Stimulated activated CD4-positive, alpha-beta T cell treated with anti-CD3 and anti-CD28 coated beads, Interleukin-1b, Interleukin-23, amount 100 ng/mL, for 1 hour (primary cell): ENCODE measurements at places on chromosomes 3 and 15.

- no peak for DNase-seq
Measured at GRCh38 chr15:66269326-66270090, 16.0 kb upstream of the MEGF11 start.

GRCh38 chr15:75682181-75683135 lies 30.2 kb downstream of the CSPG4 start:
- DNase-seq: no peak

DNA sequence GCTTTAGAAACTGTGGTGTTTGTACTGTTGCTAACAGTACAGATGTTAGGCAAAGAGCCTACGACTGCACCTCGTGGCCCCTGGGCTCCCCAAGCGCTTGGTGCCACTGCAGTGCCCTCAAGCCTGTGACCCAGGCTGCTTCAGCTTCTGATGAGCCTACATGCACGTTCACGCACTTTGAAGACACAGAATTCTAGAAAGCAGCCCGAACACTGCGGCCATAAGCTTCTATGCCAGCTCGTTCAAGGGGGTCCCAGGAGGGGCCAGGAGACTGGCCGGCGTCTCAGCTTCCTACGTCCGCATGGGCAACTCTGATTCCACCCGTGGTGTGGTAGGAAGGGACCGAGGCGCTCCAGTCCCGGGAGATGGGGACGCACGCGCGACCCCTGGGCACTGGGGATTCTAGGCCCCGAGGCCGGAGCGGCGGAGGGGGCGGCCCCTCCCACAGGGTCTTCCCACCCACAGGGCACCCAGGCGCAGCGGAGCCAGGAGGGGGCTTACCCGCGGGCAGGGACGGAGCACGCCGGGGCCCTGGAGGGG lies 653 bp downstream of the MYO5C start:
- no peak for DNase-seq

DNA sequence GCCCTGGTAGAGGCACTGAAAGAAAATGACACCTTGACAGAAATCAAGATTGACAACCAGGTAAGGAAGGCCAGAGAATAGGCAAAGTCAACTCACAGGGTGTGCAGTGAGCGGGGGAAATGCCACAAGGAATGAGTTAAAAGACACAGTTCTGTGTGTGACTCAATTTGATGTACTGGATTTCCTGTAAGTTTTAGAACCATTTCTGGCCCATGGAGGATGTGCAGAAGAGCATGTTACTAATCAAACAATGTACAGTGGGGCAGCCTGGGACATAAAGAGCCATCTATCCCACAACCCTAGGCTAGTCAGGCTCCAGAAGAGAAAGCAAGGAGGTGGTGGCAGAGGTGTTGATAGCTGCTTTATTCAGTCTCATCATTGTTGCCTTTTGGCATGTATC lies 31.2 kb upstream of the TMOD3 start:
- DNase-seq: no peak

- no peak for DNase-seq
Measured at GRCh38 chr3:152870027-152870426, 35.1 kb downstream of the P2RY1 start.

- no peak for DNase-seq
Measured at GRCh38 chr3:9047452-9048346, 84.4 kb upstream of the RAD18 start.

DNA sequence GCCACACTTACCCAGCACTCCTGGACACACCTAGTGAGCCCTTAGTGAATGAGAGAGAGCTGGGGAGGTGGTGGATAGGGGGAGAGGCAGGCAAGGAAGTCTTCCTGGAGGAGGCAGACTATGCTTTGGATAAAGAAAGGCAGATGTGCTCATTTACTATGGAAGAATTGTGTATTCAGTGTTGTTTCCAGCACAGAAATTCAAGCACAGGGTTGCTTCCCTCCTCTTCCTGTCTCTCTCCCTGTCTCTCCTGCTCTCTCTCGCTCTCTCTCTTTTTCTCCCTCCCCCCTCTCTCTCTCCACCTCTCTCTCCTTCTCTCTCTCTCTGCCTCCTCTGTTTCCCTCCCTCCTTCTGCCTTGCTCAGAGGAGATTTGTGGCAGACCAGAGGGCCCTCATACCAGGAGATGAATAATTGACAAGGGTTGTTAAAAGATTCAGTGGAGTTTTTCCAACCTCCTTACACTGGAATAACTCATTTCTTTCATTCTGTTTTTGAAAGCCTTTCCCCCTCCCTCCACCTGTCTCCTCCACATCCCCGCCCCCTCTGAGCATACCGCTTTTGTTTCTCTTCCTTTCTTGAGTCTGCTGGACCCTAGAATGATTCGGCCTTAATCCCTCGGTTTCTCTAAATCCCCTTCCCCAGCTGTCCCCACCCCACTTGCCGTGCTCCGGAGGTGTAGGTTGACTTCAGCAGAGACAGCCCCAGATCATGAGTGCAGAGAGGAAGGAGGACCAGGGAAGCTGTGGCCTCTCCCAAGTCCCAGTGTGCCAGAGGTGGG lies 65.6 kb downstream of the CCDC33 start:
- no peak for DNase-seq

DNA sequence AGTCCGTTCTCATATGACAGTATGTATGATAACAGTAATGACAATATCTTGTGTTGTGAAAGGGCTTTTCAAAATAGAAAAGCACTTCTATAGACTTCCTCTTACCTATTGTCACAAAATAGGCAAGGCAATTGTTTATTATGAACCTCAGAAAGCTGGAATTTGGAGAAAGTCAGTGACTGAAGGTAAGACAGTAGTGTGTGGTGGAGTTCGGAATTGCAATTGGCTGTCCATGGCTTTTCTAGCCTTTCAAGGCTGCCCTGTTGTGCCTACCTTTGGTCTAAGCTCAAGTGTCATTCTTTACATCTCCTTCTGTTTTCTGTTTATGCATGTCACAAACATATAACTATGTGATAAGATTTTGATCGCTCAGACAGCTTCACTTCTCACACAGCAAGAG lies 219.3 kb upstream of the NR2E3 start:
- no peak for DNase-seq

GRCh38 chr3:108221393-108221792 lies 831 bp downstream of the IFT57 start:
- no peak for DNase-seq

DNA sequence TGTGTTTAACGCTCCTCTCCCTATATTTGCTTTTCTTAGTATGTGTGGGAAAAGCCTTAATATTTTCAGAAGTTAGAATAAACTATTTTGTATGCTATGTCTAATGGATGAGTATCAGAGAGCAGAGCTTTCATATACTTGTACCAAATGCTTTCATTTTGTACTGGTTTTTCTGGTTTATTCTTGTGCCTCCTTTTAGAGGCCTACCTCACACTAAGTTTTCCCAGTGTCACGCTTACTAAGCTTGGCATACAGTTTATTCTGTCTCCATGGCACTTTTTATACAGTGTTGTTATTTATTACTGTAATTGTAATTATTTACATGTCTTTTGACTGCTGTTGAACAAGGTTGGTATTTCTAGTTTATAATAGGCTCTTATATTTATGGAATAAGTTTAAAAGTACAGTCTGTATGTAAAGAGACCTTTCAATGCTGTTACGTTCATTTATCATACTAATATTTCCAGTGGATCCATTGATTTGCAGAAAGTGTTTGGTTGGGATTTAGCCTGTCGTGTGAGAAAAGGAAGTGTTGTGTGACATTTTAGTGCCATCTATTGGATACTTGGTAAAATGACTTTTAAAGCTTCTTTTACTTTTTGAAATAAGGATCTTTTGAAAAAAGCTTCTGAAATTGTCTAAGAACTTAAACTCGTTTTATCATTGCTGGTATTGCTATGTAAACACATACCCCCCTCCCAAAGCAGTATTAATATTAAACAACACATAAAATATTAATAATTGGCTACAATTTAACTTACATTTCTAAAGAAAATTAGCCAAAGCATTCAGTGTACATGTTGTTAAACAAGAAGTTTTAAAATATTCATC lies 5.2 kb upstream of the EBLN2 start:
- DNase-seq: no peak

DNA sequence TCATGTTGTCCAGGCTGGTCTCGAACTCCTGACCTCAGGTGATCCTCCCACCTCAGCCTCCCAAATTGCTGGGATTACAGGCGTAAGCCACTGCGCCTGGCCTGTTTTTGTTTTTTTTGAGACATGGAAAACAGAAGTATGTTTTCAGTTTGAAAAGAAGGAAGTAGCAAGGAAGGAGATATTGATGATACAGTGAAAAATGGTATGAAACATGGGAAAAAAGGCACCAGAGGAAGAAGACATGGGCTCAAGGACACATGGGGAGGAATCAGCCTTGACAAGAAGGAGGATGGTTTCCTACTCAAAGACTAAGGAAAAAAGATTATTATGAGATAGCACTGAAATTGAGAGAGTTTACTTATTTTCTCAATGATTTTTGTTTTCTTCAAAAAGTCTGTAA lies 30.7 kb downstream of the FMN1 start:
- DNase-seq: no peak

DNA sequence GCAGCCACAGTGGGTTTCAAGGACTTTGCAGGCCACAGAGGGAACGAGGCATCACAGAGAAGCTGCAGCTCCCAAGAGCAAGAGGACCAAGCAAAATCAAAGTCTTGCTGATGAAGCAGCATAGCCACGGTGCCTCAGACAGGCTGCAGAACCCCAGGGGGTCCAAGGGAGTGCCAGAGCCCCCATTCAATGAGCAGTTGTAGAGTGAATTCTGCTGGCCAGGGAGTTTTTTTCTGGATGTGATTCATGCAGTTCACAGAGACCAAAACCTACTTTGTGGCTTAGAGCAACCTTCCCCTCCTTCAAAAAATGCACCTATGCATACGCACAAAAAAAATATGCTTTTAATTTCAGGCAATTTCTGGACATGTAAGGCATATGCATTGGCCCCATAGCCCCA lies 409.0 kb downstream of the VPS13C start:
- DNase-seq: no peak

DNA sequence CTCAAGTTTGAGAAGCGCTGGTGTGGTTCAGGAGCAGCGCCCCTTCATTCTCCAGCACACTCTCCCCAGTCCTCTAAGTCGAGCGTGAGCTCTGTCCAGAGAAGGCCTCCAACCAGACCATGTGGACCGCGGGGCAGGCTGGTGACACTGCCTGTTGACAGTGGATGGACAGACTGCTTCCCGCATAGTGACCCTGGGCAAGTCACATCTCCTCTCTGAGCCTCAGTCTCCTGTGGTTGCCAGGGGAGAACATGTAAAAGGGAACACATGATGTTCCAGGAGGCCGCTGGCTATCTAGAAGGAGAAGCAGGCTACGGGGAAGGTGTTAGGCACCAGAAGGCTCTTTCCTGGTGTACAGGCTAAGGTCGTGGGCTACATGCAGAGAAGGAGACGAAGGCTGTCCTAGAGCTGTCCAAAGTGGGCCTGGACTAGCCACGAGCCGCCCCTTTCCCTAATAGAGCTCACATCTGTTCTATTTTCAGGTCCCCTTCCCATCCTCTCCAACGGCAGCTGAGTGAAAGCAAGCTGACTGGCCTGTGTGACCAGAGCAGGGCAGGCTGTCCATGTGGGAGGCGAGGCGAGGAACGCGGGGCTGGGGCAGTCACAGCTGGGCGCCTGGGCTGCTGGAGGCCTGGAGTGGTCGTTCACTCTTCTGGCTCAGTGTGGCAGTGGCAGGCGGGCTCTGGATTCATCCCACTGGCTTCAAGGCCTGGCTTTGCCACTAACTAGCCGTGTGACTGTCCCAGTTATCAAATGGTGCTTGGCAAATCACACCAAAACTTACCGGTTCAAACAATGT lies 11.1 kb downstream of the ISG20 start:
- DNase-seq: no peak

GRCh38 chr15:85649372-85649771 lies 145.4 kb downstream of the KLHL25 start:
- no peak for DNase-seq

DNA sequence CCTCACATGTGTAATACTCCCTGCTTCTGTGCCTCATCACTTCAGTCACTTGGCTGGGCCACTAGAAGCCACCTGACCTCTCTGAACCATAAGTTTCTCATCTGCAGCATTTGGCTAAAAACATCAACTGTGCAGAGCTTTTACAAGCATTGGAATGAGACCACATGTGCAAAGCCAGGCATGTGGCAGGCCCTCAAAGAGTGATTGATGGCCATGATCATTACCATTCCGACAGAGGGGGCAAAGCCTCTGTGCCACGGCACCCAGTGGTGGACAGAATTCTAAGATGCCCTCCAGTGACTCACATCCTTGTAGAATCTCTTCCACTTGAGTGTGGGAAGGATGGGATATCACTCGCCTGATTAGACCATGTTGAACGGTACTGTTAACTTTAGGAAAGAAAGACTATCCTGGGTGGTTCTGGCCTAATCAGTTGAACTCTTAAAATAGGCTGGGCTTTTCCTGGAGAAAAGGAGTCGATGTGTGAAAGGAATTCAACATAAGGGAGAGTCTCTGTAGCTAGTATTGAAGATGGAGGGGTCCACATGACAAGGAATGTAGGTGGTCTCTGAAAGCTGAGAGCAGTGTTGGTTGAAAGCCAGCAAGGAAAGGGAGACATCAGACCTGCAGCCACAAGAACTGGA lies 13.5 kb downstream of the CDCP1 start:
- no peak for DNase-seq

DNA sequence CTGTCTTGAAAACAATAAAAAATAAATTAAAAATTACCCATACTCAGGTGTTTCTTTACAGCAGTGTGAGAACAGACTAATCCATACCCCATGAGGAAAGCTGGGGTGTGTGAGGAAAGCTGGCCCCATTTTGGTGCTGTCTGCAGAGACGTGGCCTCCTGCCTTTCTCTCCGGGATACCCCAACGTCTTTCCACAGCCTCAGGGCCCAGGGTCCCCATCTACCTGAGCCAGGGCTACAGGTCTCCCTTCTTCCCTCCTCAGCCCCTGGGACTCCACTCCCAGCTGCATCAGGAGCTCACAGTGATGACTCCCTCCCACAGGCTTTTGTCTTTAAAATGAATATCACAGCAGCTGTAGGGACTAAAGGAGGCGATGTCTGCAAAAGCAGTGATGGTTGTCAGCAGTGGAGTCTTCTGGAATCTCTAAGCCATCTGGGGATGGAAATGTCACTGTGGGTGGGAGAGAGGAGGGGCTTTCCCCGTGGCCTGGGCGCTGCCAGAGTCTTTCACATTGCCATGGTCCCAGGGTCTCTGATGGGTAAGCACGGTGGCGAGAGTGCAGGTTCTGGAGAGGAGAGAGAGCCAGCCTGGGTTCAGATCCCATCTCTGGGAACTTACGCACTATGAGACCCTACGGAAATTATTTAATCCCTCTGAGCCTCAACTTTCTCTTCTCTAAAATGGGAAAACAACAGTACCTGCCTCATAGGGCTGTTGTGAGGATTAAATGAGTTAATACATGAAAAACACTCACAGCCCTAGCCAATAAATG lies 259.3 kb downstream of the PLCL2 start:
- DNase-seq: no peak

DNA sequence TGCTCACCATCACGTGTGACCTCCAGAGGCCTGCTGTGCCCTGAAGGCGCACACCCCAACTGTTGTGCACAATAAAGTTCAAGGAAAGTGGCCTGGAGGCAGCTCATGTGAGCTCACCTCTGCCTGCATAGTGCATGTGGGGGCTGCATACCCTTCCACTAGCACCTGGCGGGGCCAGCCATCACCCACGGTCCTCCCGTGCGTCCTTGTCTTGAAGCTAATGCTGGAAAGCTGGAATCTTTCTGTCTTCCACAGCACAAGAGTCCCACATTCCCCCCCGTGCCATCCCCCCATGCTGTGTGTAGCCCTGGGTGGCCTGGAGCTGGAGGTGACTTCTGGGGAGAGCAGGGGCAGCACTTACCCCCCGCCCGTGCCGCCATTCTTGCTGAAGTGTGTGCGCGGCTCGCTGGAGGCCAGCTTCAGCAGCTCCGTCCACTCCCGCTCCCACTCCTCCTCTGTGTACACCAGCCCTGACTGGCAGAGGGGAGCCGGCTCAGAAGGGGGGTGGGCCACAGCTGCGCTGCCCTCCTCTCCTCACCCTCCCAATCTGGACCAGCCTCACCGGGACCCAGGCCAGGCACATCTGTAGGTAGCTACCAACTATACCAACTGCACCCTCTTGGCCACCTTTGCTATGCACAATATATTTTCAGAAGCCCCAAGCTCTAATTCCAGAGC lies 199.5 kb downstream of the KLF13 start:
- no peak for DNase-seq
